ENCODE measurements at places on chromosomes 5 and 9.

- DNase-seq = no peak
These were observed at the start of gene PCDH1 for GRCh38 chr5:141878186-141878710. Gene PCDH1, minus strand, starts transcription at chr5:141878410. Its CDS starts 148 bp downstream, at chr5:141878262.

DNA sequence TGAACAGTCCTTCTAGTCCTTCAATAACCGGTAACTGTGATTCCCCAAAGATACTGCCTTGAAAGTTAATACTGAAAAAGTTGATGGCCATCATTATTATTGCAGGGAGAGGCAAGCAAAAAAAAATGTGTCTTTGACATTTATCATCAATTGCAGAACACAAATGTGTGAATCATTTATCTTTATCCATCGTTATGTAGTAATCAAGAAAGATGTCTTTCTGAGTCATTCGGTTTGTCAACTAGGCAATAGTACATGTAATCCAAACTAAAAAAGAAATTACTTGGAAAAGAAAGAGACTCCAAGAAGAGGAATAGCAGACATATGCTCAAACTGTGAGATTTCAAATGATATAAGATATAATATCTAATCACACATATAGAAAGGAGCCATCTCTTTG, 473.0 kb downstream of the CETN3 start:
- no peak for DNase-seq

DNA sequence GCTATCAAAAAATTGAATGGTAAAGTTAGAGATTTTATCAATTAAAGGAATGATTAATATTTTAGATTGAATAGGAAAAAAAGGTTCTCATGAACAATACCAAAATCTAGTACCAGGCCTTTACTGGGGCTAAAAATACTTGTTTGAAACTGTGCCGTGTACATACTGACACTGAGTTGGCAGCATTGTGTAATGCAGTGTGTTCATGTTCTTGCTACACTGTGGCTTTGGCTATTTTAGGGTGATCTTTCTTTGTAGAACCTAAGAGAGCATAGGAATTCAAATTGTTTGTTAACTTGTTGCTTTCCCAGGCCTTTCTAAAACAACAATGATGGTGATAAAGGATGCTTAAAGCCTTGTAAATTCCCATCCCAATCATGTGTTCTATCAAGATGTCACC, 80.9 kb downstream of the KIF4B start:
- peak; percentile 76 for DNase-seq

- DNase-seq = no peak
These were observed 375.4 kb upstream of the IRX1 start for GRCh38 chr5:3220201-3220600.

- DNase-seq = no peak
These were observed 260.7 kb downstream of the NR3C1 start for GRCh38 chr5:143142596-143143435.

- no peak for DNase-seq
These were observed 619.3 kb downstream of the TLE4 start for GRCh38 chr9:80191108-80191507.

DNA sequence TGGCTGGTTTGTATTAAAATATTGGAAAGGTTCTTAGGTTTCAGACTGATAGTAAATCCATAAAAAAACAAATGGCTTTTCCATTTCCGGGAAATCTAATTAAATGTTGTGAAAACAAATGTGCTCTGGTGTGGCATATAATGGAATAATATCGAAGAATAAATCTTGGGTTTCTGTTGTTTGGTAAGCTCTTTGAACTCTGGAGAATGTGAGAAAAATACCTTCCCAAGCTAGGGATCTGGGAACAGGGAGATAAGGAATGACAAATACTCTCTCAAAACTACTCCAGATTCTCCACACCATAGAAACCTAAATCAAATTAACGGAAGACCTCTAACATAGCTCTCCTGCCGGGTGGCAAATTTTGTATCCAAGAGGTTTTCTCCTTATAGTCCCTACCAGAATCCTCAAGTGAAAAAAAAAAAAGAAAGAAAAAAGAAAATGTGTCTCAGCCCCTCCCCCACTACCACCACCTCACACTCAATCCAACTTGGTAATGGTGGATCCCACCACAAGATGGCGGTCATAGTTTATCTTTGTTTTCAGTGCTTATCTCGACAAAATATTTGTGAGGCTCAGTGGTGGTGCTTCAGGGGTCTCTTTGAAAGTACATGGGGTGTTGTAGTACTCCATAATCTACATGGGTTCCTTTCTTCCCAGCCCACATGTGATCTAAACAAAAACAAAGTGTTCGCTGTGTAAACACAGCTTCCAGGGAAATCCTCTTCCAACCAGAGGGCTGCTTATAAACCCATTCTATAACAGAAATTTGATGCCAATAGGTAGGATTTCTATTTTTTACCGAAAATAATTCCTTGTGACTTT, 54.5 kb upstream of the FST start:
- DNase-seq = peak; percentile 42

DNA sequence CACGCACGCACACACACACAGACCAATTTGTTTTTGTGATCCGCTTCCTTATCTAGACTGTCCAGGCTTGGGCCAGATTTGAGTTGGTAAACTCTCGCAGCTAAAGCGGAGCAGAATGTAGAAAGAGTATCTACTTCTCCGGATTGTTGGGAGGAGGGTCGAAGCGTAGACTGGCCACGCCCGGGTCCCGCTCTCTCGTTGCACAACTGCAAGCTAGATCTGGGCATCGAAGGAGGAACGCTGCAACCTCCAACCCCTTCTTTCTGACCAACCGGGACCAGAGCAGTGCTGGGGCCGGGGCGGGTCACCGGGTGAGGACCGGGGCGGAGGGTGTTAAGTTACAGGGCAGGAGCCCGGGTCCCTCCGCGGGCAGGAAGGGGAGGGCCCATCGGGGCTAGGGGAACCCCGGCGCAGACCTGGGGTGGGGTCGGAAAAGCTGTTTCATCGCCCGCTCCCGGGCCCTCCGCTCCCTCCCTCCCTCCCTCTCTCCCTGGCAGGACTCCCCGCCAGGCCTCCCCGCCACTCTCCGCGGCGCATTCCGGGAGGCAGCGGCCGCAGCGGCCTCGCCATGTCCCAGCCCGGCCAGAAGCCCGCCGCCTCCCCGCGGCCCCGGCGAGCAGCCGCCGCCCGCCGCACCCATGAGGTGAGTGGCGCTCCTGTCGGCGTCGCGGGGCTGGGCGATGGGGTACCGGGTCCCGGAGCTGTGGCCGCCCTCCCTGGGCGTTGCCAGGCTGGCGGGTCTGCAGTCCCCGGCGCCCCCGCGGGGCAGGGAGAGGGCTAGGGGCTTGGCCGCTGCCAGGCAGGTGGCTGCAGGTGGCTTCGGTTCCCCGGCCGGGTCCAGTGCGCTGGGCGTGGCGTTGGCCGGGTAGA, at the start of gene CAST:
TSS of gene CAST (plus strand) at position 522 of the 870 bp plus-strand sequence. CDS start at position 569, 47 bp downstream.
- DNase-seq = peak; percentile 83

DNA sequence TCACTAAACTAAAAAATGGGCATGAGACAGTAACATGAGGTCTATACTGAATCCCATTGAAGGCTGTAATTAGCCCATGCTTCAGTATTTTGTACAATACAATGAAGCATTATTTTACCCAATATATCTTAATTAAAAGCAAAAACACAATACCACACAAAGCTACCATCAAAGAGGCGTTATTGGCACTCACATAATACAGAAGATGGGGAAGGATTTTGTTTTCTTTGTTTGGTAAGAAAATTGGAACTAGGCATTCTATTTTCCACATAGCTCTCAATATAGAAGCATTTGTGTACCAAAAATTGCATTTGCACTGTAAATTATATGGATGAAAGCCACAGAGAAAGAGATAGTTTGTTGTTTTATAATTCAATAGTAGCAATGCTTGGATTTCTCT, 761.0 kb downstream of the EFNA5 start:
- DNase-seq = no peak

DNA sequence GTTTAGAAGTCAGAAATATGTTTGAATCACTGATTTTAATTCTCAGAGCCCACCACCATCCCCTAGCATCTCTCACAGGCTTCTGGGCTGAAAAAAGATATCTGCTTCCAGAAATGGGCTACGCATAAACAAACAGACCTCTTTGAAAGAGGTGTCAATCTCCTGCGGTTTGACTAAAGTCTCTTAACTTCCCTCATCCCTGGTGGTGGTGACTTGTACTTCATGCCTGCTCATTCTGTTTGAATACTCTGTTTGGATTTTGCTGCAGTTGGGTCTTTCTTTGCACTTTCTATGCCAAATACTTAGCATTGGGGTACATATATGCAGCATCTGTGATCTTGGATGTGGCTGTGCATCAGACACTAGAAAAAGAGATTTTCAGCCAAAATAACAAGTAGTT, 157.2 kb upstream of the ATP10B start:
- DNase-seq = no peak

DNA sequence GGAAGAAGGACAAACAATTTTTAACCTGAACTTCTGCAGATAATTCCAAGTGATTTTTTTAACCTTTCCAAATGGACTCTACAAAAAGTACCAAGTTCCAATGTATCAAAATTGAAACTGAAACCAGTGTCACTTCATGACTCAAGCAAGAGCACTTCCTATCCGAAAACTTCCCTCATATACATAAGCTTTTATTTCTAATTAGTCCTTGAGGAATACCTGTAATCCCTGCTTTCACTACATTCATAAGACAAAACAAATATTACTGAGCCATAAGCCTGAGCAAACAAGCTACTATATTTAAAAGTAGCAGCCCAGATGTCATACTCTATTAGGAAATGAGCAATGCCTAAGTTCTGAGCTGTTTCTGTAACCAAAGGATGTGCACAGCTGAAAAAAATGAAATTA, 224.4 kb downstream of the EBF1 start:
- DNase-seq = peak; percentile 25

DNA sequence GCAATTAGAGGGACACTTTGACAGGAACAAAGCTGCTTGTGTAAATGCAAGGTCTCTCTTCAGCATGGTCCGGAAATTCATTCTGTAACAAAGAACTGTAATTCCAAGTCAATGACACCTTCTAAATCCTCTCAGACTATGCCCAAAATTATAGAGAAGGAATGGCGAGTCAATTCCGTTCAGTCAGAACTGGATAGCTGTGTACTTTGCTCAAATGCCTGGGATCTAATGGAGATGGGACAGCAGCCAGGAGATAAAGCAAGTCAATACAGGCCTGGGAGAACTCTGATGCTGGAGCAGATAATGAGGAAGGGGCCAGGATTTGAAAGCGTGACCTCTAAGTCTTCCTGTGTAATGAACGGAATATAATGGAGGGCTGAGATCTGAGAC, 96.4 kb upstream of the SPRY4 start:
- DNase-seq = no peak

DNA sequence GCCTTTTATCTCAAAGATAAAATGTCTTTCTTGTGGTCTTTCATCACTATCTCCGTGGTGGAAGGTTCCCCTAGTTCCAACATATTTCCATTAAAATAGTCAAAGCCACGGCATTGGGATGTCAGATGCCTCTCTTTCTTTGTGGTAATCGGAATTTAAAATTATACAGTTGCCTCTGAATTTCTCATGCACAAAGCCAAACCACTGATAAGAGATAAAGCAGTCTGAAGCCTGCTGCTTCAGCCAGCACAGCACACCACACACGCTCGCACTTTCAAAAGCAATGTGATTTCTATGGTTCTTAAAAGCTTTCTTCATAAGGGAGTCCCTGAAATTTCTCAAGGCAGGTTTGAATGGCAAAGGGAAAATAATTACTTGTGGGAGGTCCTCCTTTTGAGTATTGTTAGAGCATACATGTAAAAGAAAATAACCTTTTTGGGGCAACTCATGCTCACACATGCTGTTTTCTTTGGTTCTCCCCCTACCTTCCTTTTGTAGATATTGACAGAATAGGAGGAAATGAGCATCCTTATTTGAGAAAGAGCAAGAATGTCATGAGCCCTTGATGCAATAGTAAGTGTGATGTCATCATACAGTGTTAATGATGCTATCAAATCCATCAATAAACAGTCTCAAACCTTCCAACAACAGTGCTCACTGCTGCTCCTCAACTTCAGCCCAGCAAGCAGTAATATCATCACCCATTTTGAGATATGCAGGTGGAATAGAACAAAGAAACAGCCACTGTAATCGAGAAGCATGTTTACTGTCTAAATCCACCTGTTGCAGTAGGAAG, 85.7 kb upstream of the PPP1R2B start:
- DNase-seq = no peak

- no peak for DNase-seq
These were observed 248.1 kb downstream of the PIK3R1 start for GRCh38 chr5:68463606-68464005.

GRCh38 chr9:101705135-101705661, 33.2 kb downstream of the GRIN3A start:
- DNase-seq = peak; percentile 8

GRCh38 chr5:107254214-107254901, 416.4 kb downstream of the EFNA5 start:
- DNase-seq = no peak

DNA sequence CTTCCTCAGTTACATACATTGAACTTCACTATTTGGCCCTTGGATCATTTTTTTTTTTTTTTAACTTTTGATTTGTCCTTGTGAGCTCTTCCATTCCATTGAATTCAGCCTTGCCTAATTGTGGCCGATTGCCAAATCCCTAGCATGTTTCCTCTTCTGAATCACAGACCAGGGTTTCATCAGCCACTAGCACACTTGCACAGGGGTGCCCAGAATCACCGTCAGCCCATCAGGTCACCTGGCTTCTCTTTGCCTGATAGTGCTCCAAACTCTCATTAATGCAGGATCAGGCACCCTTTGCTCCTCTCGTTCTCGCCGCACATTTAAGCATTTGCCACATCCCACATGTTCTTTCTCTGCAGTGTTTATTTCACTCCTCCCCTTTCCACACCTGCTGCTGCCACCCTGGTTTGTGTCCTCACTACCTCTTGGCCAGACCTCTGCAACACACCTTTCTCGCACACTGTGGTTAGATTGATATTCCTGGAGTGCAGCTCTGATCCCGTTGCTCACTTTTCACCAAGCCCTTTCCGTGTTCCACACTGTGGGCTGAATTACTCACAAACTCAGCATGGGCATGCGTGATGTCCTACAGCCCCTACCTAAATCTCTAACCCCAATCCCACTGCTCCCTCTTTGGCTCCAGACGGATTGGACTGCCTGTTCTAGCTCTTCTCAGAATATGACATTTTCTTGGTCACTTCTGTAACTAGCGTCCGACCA, 9.8 kb downstream of the PIK3R1 start:
- peak; percentile 69 for DNase-seq

DNA sequence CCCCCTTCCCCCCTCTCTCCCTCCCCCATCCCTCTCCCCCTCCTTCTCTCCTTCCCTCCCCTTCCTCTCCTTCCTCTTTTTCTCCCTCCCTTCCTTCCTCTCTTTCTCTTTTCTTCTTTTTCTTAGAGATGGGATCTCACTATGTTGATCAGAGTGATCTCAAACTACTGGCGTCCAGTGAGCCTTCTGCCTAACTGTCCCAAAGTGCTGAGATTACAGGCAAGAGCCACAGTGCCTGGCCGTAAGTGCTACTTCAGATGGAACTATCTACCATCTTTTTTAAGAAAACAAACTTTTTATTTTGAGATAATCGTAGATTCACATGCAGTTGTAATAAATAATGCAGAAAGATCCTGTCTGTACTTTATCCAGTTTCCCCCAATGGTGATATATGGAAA, 6.3 kb downstream of the RCL1 start:
- no peak for DNase-seq

GRCh38 chr9:14058325-14058688, 255.6 kb downstream of the NFIB start:
- no peak for DNase-seq

All from MV-4-11 (cell line).